ENCODE measurements at places on chromosomes 3 and 15.
A peak's percentile ranks its signal among the peaks of the same experiment; 100 is the strongest.

DNA sequence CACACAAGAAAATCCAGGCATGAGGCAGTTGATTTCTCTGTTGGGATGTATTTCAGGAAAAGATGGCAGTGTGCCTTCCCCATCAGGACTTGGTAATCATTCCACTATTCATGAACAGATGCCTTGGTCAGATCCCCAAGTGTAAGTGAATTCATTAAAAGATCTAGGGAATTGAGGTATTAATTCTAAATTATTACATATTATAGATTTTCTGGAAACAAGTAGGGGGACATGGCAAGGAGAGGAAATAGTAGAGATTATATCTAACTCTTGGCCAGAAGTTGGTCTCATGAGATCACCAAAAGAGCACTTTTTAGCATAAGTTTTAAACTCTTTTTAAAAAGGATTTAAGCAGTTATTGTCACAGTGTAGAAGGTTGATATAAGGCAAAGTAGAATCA is 74.4 kb upstream of the MDFIC2 start:
- H3K4me1 ChIP-seq: no peaks in the 10 kb centered on the region
- no peak for DNase-seq
- peaks cover 6% of the 10 kb centered on the region for H3K27me3 ChIP-seq
- H3K36me3 ChIP-seq: no peaks in the 10 kb centered on the region

DNA sequence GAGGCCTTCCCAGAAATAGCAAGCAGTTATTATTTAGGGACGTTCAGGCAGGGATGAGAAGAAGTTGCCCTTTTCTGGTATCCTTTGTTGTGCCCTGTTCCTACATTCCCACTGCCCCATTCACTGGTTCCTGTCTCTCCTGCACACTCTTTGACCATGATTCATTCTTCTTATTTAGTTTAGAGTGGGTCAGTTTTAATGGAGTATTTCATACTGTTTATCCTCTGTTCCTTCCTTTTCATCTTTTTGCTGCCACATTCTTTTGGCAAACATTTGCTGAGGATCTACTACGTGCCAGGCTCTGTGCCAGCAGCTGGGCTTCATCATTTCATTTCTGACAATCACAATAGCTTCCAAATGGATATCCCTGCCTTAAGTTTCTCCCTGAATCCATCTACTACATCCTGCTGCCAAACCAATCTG is 11.8 kb upstream of the EID1 start:
- no peak for DNase-seq
- H3K4me3 ChIP-seq: no peak overlapping the region
- H3K4me1 ChIP-seq: peaks cover 15% of the 10 kb centered on the region
- H3K36me3 ChIP-seq: no peaks in the 10 kb centered on the region

DNA sequence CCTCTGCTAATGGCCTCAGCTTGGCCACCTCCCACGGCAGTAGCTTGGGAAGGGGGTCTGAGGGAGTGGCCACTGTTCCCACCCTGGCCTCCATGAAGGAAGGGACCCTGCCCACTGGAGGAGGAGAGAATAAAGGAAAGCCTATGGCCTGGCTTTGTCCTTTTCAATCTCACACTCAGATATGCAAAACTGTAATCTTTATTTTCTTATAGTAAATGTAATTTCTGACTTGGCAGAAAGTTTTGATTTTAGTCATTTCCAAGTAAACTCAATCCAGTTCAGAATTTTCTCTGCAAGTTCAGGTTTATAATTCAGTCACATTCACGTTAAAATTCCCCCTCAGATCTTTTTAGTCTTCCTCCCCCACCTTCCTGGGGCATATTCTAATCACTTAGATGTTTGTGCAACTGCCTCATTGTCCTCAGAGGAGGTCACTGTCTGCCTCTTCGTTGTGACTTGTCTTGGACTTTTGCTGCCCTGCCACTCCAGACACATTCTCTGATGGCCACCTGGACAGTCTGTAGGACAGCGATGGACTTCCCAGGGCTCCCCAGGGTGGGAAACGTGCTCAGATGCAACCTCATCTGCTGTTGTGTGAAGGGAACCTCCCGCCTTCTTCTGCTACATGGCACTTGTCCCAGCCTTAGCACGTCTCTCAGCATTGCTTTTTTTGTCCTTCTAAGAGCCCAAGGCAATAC is 222.8 kb upstream of the TBL1XR1 start:
- peak overlapping the region; percentile 67 for H3K27ac ChIP-seq
- H3K4me3 ChIP-seq: peak overlapping the region; percentile 18
- H3K36me3 ChIP-seq: no peaks in the 10 kb centered on the region
- H3K27me3 ChIP-seq: no peaks in the 10 kb centered on the region

GRCh38 chr3:53478921-53479664 is 15.3 kb upstream of the CACNA1D start:
- no peak overlapping the region for H3K4me3 ChIP-seq
- H3K4me1 ChIP-seq: no peaks in the 10 kb centered on the region
- no peak overlapping the region for H3K27ac ChIP-seq
- DNase-seq: no peak
- H3K27me3 ChIP-seq: peaks cover 24% of the 10 kb centered on the region
- H3K36me3 ChIP-seq: no peaks in the 10 kb centered on the region

DNA sequence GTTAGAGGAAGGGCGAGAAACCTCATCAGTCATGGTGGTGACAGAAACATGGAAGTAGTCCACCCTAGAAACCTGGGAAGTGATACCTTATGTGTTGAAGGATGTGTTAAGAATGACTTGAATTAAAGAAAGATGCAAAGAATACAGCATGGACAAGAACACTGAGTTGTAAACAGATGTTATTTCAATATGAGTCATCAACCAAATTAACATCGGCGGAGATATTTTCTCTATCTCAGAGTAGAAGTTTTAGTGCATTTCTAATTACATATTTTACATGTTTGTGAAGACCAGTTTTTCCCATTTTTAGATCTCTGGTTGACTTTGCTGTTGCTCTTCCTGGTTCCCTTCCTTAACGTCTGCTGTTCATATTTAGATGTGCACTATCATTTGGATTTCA is 268.8 kb upstream of the TBL1XR1 start:
- H3K36me3 ChIP-seq: no peaks in the 10 kb centered on the region
- no peak for DNase-seq
- H3K27ac ChIP-seq: no peak overlapping the region

DNA sequence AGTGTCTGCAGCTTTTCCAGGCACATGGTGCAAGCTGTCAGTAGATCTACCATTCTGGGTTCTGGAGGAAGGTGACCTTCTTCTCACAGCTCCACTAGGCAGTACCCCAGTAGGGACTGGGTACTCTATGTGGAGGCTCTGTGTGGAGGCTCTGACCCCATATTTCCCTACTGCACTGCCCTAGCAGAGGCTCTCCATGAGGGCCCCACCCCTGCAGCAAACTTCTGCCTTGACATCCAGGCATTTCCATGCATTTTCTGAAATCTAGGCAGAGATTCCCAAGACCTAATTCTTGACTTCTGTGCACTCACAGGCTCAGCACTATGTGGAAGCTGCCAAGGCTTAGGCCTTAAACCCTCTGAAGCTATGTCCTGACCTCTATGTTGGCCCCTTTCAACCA is 1060.0 kb downstream of the NAALADL2 start:
- no peaks in the 10 kb centered on the region for H3K36me3 ChIP-seq
- no peaks in the 10 kb centered on the region for H3K27me3 ChIP-seq
- H3K4me3 ChIP-seq: no peak overlapping the region
- H3K27ac ChIP-seq: no peak overlapping the region
- H3K4me1 ChIP-seq: no peaks in the 10 kb centered on the region

- no peaks in the 10 kb centered on the region for H3K36me3 ChIP-seq
- peaks cover 6% of the 10 kb centered on the region for H3K27me3 ChIP-seq
- H3K4me3 ChIP-seq: no peak overlapping the region
- no peaks in the 10 kb centered on the region for H3K4me1 ChIP-seq
These were observed 225.0 kb upstream of the PROK2 start for GRCh38 chr3:72009851-72010443.

GRCh38 chr3:181899702-181900101 is 188.0 kb downstream of the SOX2 start:
- H3K4me1 ChIP-seq: no peaks in the 10 kb centered on the region
- no peak for DNase-seq
- no peak overlapping the region for H3K27ac ChIP-seq
- H3K4me3 ChIP-seq: no peak overlapping the region

GRCh38 chr3:178436773-178437172 is 99.5 kb upstream of the KCNMB2 start:
- H3K4me1 ChIP-seq: no peaks in the 10 kb centered on the region
- no peak overlapping the region for H3K4me3 ChIP-seq

DNA sequence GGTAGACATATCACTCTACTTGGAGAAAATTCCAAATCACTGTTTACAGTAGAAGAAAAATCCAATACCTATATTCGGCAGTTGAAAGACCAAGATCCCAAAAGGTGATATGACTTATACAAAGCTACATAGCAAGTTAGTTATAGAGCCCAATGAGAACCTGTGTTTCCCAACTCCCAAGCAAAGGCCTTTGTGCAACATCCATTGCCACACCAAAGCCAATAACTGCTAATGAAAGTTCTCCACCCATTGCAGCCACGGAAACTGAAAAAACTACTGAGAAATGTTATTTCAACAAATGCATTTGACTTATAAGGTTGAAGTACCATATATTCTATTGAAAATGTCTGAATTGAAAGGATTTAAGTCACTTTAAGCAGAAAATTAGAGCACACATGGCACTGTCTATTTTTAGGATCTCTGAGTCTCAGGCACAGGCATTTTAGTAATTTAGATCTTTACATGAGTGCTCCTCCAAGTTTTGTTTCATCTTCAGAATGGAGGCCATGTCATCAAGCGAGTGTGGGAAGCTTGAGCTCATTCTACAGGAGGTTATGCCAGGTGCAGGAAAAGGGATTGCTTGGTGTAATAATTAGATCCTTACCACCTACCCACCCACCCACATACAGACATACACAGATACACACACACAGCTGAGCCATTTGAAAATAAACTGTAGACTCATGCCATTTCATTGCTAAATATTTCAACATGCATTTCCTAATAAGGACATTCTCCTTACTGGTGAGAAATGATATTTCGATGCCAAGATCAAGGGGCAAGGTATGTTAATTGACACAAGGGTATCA is 19.7 kb upstream of the ANO10 start:
- H3K27me3 ChIP-seq: peaks cover 6% of the 10 kb centered on the region
- DNase-seq: no peak
- H3K27ac ChIP-seq: no peak overlapping the region
- no peak overlapping the region for H3K4me3 ChIP-seq
- H3K36me3 ChIP-seq: no peaks in the 10 kb centered on the region

Data from activated naive CD8-positive, alpha-beta T cell treated with anti-CD3 and anti-CD28 coated beads, Interleukin-2, amount 50 U/mL, for 24 hours (primary cell).